Cortex of kidney (tissue), 1 donor: ENCODE measurements at places on chromosomes 6 and 20.

GRCh38 chr6:108862479-108863191 is 14.4 kb downstream of the ARMC2 start:
- no peak for DNase-seq

DNA sequence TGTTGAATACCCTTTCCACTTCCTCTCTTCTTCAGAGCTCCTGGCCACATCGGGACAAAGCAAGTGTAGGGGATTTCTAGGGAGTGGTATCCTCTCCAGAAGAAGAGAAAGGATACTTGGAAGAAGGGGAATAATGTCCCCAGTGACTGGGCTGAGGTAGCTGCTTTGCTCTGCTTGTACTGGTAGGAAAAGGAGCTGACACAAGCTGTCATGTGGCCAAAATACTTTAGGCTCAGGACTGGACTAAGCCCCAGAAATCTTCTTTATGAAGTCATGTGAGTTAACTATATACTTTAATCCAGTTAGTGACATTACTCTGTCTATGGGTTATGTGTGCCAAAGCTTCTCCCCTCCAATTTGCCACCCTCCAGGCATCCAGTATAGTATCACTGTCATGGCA is 40.5 kb downstream of the AKIRIN2 start:
- DNase-seq: no peak

DNA sequence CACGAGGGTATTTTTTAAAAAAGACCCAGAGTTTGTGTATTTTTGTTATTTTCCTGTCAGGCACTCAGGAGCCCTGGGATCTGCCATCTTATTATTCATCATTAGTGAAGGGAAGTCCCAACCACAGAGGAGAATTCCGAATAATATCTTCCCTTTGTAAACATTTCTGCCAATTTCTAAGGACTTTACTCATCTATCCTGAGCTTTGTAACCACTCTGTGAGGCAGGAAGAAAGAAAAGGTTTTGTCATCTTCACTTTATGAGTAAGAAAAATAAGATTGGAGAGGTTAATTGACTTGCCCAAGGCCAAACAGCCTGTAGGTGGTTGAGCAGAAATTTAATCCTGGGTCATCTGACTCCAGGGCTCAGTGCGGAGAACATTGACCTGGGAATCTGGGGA is 23.0 kb upstream of the IYD start:
- DNase-seq: no peak

- DNase-seq: no peak
Observed at GRCh38 chr6:167410462-167410861, 85.6 kb downstream of the TTLL2 start.

DNA sequence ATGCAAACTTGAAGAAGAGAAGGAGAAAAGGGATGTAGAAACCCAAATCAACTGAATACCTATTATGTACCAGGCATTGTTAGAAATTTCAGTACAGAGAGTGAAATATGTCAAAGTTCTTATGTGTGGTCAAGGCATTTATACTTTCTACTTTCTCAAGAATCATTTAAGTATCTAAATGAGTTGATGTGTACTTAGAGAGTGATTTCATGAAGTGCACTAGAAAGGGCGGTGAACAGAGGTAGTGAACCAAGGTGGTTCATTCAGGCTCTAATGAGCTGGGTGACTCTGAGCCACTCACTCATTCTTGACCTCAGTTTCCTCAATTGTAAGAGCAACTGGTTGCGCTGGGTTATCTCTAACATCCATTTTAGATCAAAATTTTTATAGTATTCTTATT is 3.3 kb downstream of the PDE7B start:
- no peak for DNase-seq

GRCh38 chr6:107727096-107727757 is 96.9 kb downstream of the SCML4 start:
- no peak for DNase-seq

DNA sequence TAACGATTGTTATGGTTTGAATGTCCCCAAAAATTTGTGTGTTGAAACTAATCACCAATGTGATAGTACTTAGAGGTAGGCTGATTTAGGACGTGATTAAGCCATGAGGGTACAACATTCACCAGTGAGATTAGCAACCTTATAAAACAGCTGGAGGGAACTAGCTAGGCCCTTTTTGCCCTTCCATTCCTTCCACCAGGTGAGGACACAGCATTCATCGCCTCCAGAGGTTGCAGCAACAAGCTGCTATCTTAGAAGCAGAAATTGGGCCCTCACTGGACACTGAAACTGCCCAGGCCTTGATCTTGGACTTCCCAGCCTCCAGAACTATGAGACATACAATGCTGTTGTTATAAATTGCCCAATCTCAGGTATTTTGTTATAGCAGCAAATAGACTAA is 340.7 kb upstream of the JARID2 start:
- no peak for DNase-seq

DNA sequence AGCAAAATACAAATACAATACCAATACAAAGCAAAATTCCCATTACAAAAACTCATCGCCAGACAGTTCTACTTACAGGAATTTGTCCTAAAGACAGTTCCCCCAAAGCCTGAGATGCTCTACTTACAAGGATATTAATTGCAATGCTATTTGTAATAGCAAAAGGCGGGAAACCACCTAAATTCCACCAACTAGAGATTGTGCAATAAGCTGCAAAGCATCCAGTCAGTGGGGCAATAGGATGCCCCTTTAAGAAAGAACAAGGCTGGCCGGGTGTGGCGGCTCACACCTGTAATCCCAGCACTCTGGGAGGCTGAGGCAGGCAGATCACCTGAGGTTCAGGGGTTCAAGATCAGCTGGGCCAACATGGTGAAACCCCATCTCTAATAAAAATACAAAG is 39.1 kb downstream of the FAM209B start:
- no peak for DNase-seq

GRCh38 chr6:154251116-154251515 is 105.5 kb downstream of the IPCEF1 start:
- no peak for DNase-seq

- no peak for DNase-seq
Observed at GRCh38 chr6:38262026-38262425, 377.7 kb downstream of the BTBD9 start.

- DNase-seq: no peak
Observed at GRCh38 chr6:120857422-120857821, 476.9 kb downstream of the TBC1D32 start.

DNA sequence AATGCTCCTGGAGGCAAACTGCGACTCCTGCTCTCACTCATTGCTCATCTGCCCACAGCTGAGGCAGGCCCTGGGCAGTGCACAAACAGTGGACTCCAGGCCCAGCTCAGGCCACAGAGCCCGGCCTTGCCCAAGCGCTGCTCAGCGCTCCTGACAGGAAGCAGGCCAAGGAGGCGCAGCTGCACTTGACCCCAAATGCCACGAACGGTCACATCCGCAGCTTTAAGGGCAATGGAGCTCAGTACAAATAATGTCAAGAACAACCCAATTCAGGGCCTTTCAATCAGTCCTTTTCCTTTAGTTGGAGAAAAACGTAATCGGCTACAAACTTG is 33.8 kb downstream of the RRBP1 start:
- DNase-seq: no peak

- no peak for DNase-seq
Observed at GRCh38 chr20:61968036-61968810, 97.5 kb downstream of the TAF4 start.

GRCh38 chr6:3296537-3296936 is 37.8 kb downstream of the PSMG4 start:
- no peak for DNase-seq

- DNase-seq: no peak
Observed at GRCh38 chr20:19911810-19912382, 105.3 kb upstream of the NAA20 start.

DNA sequence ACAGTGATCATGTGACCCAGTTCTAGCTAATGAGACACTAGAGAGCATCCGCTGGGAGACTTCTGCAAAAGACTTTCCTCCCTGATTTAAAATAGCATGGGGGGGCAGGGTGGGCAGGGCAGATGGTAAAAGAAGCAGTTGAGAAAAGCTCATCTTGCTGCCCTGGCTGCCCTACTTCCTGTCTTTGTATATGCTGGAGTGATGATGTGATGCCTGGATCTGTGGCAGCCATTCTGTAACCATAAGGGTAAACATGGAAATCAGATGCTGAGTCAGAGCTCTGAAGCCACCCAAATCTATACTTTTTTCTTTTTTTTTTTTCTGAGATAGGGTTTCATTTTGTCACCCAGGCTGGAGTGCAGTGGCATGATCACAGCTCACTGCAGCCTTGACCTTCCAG is 25.4 kb downstream of the ZFP64 start:
- DNase-seq: no peak

DNA sequence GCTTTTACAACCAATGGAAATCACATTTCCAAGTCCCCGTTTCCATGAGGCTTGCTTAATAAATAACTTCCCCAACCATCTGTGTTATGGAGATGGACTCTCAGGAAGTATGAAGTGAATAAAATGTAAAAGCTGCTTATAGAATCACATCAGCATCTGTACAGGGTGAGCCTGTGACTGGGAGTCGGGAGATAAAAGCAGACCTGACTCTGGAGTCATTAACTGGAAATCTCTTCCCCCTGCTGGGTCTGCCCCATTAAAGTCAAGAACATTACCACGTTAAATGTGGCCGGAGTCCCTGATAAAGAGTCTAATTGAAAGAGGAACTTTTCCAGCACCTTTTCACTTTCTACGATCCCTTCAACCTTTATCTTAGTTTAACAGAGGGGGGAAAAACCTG is 368.5 kb downstream of the DOK5 start:
- DNase-seq: no peak

- DNase-seq: no peak
Observed at GRCh38 chr20:46458866-46459750, 52.7 kb upstream of the ELMO2 start.

GRCh38 chr20:955111-955510 is 39.0 kb upstream of the ANGPT4 start:
- no peak for DNase-seq

- no peak for DNase-seq
Observed at GRCh38 chr6:47854971-47855370, 73.1 kb downstream of the OPN5 start.

DNA sequence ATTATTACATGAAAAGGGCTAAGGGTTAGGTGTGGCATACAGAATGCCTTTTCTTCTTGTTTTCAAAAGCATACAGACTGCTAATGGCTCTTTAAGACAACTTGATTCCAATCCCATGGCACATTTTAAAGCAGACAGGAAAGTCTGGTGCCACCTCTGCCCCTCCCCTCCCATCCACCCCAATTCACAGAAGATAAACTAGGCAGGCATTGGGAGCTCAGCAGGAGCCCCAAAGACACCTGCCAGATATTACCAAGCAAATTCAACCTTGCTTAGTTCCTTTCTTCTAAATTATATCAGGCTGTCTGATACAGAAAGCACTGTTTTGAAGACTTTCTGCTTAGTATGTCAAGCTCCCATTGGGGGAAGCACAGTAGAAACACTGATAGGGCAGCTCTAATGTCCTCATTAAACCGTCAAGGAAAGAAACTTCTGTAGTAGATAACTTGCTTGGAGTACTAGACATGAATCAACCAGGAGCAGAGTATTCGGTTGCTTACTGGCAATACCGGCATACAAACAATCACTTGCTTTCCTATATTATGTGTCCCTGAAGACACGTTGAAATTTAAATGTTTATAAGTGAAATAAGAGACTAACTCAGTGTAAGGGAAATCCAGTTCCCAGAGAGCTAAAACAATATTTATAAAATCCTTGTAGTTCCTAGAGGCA is 13.0 kb downstream of the SESN1 start:
- no peak for DNase-seq

- DNase-seq: no peak
Observed at GRCh38 chr6:34587851-34588250, 31.7 kb upstream of the SPDEF start.

- no peak for DNase-seq
Observed at GRCh38 chr6:127717384-127717783, 140.4 kb downstream of the C6orf58 start.

DNA sequence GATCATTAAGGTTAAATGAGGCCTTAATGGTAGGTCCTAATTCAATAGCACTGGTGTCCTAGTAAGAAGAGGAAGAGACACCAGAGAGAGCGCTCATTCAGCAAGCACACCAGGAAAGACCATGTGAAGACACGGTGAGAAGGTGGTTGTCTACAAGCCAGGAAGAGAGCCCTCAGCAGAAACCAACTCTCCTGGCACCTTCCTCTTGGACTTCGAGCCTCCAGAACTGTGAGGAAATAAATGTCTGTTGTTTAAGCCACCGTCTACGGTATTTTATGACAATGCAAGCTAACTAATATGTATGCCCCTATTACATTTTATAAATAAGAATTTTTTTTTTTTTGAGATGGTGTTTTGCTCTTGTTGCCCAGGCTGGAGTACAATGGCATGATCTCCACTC is 59.3 kb downstream of the IL20RA start:
- no peak for DNase-seq

GRCh38 chr6:43207286-43207685 is 22.0 kb downstream of the DNPH1 start:
- DNase-seq: no peak

- DNase-seq: no peak
Observed at GRCh38 chr6:8803181-8803760, 367.9 kb upstream of the SLC35B3 start.

DNA sequence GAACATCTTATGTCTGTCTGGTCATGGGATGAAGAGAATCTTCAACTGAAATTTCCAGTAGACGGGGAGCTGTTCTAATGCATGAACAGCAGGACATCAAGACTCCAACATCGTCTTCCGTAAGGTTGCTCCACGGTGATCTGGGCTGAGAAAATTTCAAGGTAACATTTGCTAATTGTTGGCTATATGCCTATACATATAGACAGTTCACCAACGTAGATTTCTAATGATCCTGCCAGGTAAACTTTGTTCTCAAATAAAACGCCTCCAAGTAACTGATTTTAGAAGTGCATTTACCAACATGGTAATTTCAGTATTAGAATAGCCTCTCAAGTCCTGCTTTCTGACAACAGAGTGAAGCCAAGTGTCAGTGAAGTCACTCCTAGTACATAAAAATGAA is 11.3 kb upstream of the PXDC1 start:
- DNase-seq: no peak

DNA sequence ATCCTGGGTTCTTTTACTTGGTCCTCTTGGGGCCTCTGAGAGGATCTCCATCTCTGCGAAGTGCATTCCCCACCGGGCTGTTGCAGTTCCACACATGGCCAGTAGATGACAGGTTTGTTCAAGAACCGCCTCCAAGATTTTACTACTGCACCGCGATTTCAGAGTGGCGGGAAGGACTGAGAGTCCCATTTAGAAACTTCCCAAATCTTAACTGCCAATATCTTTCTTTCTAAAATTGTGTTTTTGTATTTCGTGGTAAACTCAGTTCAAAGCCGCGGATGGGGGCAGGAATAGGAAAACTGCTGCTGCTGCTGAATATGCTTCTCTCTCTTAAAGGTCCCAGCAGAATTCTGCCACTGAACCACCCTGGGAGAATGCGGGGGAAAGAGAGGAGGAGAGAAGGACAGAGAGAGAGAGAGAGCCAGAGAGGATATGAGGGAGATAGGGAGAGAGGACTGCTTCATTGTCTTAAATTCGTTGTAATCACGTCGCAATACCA is 8.6 kb upstream of the BTNL2 start:
- DNase-seq: no peak

GRCh38 chr6:79847426-79847825 is 99.9 kb downstream of the ELOVL4 start:
- DNase-seq: no peak

DNA sequence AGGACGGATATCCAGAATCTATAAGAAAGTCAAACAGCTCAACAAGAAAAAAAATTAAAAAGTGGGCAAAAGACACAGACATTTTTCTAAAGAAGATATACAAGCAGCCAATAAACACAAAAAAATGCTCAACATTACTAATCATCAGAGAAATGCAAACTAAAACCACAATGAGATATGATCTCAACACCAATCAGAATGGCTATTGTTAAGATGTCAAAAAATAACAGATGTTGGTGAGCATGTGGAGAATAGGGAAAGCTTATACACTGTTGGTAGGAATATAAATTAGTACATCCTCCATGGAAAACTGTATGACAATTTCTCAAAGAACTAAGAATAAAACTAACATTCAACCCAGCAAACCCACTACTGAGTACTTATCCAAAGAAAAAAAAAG is 23.3 kb upstream of the OSTM1 start:
- DNase-seq: no peak
